Activated T-helper 1 cell treated with anti-CD3 and anti-CD28 coated beads, Interleukin-12 subunit alpha, Interleukin-12 subunit beta, Interleukin-2, Interleukin-4 antibody, amounts not matched to agents 30 ng/mL and 10 ng/mL and 1 ng/mL, durations not matched to agents 14 hours and 24 hours and 36 hours (primary cell): ENCODE measurements at places on chromosomes 5 and 9.
A peak's percentile ranks its signal among the peaks of the same experiment; 100 is the strongest.

- no peak overlapping the region for H3K27ac ChIP-seq
- DNase-seq: no peak
- no peaks in the 10 kb centered on the region for H3K36me3 ChIP-seq
- H3K4me3 ChIP-seq: no peak overlapping the region
- no peaks in the 10 kb centered on the region for H3K4me1 ChIP-seq
These were observed 123.9 kb upstream of the FBXL7 start for GRCh38 chr5:15376088-15376487.

DNA sequence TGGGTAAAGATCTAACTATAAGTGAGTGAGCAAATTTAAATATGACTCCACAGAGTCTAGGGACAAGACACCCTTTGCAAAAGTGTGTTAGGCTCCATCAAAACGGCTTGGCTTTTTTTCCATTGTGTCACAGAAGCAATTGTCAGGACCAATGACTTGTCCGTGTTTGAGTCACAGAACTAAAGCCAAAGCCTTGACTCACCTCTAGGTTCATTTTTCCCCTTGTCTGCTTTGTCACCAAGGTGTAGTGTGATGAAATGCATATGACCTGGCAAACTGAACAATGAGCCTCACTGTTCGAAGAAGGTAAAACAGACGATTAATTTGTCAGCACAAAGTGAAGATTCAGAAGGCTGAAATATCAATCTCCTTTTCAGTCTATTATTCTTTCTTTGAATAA is 331.0 kb downstream of the GLIS3 start:
- H3K36me3 ChIP-seq: no peaks in the 10 kb centered on the region
- H3K4me1 ChIP-seq: no peaks in the 10 kb centered on the region
- H3K27ac ChIP-seq: no peak overlapping the region
- peaks cover 4% of the 10 kb centered on the region for H3K27me3 ChIP-seq
- H3K4me3 ChIP-seq: no peak overlapping the region

- peaks cover 13% of the 10 kb centered on the region for H3K27me3 ChIP-seq
- no peak for DNase-seq
- no peaks in the 10 kb centered on the region for H3K36me3 ChIP-seq
- H3K4me3 ChIP-seq: no peak overlapping the region
These were observed 30.8 kb downstream of the F2R start for GRCh38 chr5:76746677-76747076.

- no peaks in the 10 kb centered on the region for H3K36me3 ChIP-seq
- peaks cover 42% of the 10 kb centered on the region for H3K4me1 ChIP-seq
- H3K27ac ChIP-seq: peak overlapping the region; percentile 94
- H3K4me3 ChIP-seq: peak overlapping the region; percentile 74
- DNase-seq: peak; percentile 81
These were observed 19.2 kb downstream of the KCTD16 start for GRCh38 chr5:144189800-144190429.

- DNase-seq: no peak
- H3K4me3 ChIP-seq: no peak overlapping the region
- H3K27ac ChIP-seq: no peak overlapping the region
- no peaks in the 10 kb centered on the region for H3K27me3 ChIP-seq
These were observed 94.7 kb upstream of the IFNK start for GRCh38 chr9:27429436-27429835.
